ENCODE measurements at places on chromosomes 7 and 10.

DNA sequence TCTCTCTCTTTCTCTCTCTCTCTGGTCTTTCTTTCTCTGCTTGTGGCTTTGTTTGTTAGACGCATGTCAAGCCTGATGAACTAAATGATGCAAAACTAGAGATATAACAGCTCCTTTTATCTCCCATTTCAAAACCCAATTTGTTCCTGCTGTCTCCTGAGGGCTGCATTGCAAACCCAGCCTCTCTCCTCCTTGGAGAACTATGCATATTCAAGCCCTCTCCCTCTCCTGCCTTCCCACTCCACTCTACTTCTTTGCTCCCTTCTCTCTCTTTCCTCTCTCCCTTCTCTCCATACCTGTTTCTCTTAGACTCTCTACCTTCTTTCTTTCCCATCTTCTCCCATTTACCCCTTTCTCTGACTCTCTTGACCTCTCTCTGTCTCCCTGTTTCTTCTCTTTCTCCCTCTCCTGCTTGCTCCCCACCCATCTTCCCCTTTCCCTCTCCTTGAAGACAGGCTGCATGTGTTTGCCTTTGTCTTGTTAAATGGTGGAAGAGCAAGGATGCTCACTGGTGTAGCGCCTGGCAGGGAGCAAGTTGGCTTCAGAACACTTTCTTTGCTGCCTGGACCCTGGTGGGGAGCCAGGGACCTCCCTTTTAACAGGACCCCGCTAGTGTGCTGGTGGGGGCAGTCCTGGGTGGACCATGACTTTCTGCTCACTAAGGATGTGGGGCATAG lies 142.9 kb downstream of the CDH23 start:
- no peak for DNase-seq

GRCh38 chr7:115047958-115048720 lies 126.2 kb downstream of the MDFIC start:
- DNase-seq: no peak

GRCh38 chr7:137656227-137656849 lies 190.4 kb downstream of the DGKI start:
- peak; percentile 76 for DNase-seq

GRCh38 chr10:117804470-117805011 lies 242.2 kb downstream of the RAB11FIP2 start:
- no peak for DNase-seq

- DNase-seq: peak; percentile 1
Measured at GRCh38 chr7:27895551-27895950, 155.6 kb downstream of the TAX1BP1 start.

DNA sequence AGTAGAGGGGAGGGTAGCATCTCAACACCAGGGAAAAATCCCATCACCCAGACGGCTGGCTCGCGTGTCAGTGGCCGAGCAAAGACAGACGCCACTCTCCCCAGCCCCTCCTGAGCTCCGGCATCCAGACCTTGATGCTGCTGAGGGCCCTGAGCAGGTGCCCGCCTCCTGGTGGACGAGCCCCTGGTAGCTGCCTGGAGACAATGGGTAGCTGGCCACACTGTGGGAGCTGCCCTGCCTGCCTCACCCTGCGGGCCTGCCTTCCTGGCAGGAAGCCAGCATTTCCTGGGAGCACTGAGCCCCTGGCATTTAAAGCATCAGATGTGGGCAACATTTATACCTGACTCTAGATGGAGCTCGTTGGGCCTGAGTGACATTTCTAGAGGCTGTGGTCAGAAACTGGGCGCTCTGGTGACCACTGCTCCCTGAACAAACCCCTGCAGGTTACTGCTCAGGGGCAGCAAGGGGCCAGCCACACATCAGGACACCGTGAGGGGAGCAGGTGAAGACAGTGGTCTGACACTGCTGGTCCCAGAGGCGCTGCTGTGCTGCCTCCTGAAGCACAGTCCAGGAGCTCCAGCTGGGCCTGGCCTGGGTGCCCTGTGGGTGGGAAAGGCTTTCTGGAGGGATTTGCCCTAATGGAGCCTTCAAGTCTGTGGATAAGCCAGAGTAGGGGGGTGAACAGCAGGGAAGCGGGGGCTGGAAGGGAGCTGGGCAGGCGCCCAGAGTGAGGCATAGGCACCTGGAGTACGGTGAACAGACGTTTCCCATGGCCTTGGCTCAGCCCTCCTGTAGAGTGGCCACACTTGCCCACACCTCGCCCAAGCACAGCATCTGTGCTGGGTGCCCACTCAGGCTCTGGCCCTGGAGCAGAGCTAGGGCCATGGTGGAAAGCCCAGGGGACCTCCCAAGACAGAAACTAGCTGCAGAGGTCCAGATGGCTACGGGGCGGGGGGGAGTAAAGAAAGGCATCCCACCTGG lies 138.7 kb downstream of the MAPK8 start:
- DNase-seq: no peak

DNA sequence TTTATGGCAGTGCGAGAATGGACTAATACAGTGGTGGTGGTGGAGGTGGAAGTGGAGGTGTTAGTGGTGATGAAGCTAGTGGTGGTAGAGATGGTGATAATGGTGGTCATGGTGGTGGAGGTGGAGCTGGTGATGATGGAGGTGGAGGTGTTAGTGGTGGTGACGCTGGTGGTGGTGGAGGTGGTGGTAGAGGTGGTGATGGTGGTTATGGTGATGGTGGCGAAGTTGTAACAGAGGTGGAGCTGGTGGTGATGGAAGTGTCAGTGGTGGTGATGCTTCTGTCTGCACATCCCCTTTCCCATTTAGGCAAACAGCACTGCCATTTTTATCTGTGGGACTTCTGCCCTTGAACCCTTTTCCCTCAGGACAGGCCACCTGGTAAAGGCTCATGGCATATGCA lies 7.4 kb upstream of the PTPRN2 start:
- no peak for DNase-seq

- no peak for DNase-seq
Measured at GRCh38 chr10:104122225-104123107, 495 bp downstream of the SFR1 start.

GRCh38 chr10:121556918-121557573 lies 41.2 kb downstream of the FGFR2 start:
- no peak for DNase-seq

- no peak for DNase-seq
Measured at GRCh38 chr10:126585249-126586017, 85.1 kb downstream of the C10orf90 start.

- no peak for DNase-seq
Measured at GRCh38 chr7:74197449-74198124, 12.2 kb upstream of the LAT2 start.

- DNase-seq: no peak
Measured at GRCh38 chr7:18257711-18258110, 230.1 kb upstream of the PRPS1L1 start.

GRCh38 chr10:60086421-60086820 lies 180.1 kb upstream of the CCDC6 start:
- DNase-seq: no peak

- DNase-seq: no peak
Measured at GRCh38 chr7:83937930-83938329, 256.7 kb downstream of the SEMA3A start.

DNA sequence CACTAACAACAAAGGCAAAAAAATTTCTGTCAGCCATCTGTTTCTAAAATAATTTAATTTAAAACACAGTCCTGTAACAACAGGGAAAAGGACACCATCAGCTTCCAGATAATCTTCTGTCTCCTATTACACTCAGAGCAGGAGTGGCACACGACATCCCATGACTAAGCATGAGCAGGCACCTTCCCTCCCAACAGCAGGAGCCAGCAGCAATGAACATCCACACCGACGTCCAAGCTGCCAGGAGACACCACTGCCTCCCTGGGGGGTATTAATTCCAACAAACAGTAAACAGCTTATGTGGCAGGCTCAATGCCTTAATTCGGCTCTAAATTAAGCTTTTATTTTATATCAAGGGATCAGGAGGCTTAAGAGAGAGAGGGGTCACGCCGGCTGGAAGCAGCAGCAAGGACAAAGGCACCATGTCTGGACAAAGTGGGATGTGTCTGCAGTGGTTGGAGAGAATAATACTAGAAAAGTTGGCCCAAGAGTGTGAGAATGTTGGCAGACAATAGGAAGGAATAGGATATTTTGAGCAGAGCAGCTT lies 45.7 kb downstream of the KIAA1549 start:
- peak; percentile 0 for DNase-seq

DNA sequence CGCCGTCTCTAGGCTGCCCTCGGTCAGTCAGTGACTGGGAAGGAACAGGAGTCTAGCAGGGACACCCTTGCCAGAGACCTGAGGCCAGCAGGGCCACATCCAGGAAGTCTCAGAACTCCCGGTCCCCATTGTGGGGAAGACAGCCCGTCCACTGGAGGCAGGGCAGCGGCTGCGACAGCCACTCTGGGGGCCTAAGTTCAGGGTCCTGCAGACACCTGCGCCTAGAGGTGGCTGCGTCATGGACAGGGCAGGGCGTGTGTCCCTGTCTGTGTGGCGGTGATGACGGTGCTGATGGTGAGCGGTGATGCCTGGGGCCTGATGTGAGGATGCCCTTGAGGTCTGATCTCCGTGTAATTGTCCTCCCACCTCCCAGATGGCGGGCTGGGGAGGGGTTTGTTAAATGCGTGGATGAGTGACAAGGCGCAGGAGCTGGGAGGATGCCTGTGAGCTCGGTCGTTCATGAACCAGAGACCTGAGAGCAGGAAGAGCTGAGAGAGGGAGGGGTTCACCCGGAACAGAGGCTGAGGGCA lies 537.9 kb upstream of the FOXK1 start:
- no peak for DNase-seq

GRCh38 chr10:3757250-3757637 lies 27.8 kb downstream of the KLF6 start:
- DNase-seq: no peak

GRCh38 chr7:70208236-70209063 lies 610.2 kb downstream of the AUTS2 start:
- peak; percentile 33 for DNase-seq

DNA sequence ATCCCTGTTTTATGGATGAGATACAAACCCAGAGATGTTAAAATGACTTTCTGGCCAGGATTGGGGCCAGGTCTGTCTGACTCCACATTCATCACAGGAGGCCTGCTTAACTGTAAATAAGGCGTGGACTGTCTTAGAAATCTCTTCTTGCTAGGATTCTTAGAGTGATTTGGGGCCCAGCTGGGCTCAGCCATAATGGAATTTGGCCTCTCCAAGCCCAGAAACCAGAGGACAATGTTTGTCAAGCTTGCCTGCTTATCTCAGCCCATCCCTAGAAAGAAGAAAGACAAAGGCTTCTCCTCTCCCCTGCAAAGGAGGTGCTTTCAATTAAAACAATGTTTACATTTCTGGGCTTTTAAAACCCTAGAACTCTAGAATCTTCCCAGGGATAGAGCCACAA lies 2.9 kb downstream of the HABP2 start:
- no peak for DNase-seq

GRCh38 chr10:113941140-113941539 lies 86.7 kb downstream of the NHLRC2 start:
- no peak for DNase-seq

DNA sequence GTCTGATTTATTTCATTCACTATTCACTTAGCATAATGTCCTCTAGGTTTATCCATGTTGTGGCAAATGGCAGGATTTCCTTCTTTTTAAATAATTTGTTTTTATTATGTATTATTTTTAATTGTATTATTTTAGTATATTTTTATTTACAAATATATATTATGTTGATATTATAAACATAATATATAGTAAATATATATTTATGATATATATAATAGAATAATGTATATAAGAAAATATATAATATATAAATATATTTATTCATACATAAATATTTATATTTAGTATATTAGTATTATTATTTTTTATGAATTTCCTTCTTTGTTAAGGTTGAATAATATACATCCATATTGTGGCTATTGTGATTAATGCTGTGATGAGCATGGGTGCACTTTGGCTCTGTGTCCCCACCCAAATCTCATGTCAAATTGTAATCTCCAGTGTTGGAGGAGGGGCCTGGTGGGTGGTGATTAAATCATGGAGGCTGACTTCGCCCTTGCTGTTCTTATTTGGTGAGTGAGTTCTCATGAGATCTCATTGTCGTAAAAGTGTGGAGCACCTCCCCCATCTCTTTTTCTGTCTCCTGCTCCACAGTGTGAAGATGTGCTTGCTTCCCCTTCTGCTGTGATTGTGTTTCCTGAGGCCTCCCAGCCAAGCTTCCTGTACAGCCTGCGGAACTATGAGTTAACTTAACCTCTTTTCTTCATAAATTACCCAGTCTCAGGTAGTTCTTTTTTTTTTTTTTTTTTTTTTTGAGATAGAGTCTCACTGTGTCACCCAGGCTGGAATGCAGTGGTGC lies 52.3 kb upstream of the CYP2C18 start:
- no peak for DNase-seq

- no peak for DNase-seq
Measured at GRCh38 chr7:30764030-30764975, 6.9 kb upstream of the MINDY4 start.

GRCh38 chr10:43347997-43348396 lies 23.4 kb upstream of the FXYD4 start:
- no peak for DNase-seq

- no peak for DNase-seq
Measured at GRCh38 chr10:15280462-15280861, 90.6 kb downstream of the FAM171A1 start.

GRCh38 chr7:77800158-77800557 lies 1.6 kb downstream of the PHTF2 start:
- peak; percentile 97 for DNase-seq

DNA sequence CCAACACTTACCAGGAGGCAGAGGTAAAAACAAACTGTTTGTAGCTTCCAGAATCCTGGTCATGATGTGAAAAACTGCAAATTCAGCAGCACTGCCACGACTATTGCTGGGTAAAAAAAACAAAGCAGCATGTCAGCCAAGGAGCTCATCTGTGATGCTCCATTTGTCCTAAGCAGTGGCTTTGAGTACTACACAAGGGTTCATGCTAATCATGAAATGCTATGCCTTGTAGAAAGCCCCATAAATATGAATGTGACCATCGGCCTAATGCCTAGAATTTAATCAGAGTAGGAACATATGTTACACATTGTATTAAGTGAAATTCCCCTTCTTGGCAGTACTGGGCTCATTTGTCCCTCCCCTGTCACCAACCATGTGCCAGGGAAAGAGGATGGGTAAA lies 95.4 kb downstream of the GSAP start:
- no peak for DNase-seq

GRCh38 chr10:89525556-89525955 lies 9.8 kb downstream of the SLC16A12 start:
- DNase-seq: no peak

DNA sequence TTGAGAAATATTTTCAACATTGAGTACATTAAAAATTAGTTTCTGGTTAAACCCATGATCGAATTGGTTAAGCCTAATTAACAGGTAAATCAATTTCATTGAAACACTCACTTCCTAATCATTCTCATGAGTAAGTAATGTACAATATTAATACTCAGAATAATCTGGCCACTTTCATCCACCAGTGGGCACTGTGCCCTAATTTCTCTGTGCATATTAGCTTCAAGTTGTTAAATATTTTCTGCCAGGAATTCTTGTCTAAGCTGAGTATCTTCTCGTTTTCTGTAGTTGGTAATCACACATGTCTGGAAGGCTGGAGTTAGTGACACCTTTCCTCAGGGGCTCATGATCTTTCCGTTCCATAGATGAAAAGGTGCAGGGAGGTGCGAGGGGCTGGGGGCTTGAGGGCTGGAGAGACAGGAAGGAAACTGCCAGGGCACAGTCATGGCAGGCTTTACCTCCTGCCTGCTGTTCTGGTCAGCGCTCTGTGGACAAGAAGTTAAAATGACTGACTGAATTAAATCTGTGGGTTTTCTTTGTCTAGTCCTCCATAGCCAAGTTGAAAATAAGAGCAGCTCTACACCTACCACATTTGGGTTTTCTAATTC lies 71.9 kb downstream of the WIPF3 start:
- DNase-seq: peak; percentile 57
